ENCODE measurements at places on chromosomes 2 and 18.

DNA sequence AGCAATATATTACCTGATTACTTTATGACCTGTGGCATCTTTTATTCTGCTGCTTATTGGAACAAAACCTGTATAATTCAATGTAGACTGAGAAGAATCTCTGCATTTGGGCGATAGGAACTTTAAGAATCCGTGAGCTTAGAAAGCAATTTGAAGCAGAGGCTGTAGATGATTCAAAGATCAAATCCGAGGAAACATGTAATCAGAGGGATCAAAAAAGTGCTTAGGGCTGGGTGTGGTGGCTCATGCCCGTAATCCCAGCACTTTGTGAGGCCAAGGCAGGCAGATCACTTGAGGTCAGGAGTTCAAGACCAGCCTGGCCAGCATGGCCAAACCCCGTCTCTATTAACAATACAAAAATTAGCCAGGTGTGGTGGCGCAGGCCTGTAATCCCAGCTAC lies 198.4 kb downstream of the MTX2 start:
- DNase-seq, result no peak

DNA sequence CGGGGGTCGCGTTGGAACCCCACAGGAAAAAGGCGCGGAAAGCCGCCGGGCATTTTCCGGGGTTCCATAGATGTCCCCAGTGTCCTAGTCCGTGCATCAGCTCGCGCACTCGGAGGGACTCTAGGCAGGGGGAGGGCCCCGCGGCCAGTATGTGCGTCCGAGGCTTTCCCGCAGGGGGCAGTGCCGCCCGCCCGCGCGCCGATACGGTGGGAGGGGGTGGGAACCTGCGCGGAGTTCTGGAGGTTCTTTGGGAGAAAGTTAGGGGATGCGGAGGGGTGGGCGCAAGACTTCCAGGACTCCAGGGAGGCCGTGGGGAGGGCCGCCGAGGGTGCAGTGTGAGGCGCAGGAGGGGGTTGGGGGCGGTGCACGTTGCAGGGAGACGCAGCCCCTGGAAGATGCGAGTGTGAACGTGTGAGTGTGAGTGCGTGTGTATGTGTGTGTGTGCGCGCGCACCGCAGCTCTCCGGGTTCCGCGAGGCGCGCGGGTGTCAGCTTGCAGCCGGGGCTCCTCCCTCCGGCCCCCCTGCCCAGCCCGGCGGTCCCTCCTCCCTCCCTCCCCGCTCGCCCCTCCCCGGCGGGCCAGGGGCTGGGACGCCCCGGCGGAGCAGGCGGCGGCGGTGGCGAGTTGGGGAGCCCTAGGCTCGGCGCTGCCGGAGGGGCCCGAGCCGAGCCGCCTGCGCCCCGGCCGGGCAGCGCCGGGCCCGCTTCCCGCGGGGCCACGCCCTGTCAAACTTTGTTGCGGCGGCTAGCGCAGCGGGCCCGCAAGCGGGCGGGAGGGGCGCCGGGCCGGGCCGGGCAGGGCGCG lies at the start of gene TCF7L1:
Gene TCF7L1 (plus strand): TSS at position 559 of the 804 bp plus-strand sequence. CDS start 293 bp downstream, outside the sequence.
- peak; percentile 19 for DNase-seq

DNA sequence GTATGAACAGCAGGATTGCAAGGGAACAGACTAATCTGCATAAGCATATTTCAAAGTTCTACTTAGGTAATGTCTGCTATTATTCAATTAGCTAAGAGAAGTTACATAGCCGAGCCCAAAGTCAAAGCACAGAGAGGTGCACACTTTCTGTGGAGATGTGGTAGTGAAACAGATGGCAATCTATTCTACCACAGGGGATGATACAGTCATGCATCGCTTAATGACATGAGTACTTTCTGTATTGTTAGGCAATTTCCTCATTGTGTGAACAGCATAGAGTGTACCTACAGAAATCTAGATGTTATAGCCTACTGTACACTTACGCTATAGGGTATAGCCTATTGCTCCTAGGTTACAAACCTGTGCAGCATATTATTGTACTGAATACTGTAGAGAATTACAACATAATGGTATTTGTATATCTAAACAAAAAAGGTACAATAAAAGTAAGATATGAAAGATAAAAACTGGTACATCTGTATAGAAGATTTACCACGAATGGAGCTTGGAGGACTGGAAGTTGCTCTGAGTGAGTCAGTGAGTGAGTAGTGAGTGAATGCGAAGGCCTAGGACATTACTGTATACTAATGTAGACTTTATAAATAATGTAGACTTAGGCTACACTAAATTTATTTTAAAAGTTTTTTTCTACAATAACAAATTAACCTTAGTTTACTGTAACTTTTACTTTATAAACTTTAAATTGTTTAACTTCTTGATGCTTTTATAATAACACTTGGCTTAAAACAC lies 197.6 kb downstream of the MBD5 start:
- no peak for DNase-seq

DNA sequence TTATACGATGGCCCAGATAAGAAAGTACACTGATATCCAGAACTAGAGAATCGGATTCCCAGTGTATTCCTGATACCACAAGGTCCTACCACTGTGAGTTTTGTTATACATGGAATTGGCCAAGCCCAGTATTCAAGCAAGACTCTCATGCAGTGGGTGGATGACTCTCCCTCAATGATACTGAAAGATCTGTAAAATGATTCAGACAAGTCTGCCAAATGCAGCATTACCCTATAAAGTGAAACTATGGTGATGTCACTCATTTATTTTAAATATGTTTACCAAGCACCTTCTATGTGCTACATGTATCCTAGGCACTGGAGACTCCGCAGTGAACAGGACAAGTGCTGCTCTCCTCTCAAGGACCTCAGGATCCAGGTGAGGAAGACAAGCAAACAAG lies 22.6 kb downstream of the MYO5B start:
- DNase-seq, result no peak

DNA sequence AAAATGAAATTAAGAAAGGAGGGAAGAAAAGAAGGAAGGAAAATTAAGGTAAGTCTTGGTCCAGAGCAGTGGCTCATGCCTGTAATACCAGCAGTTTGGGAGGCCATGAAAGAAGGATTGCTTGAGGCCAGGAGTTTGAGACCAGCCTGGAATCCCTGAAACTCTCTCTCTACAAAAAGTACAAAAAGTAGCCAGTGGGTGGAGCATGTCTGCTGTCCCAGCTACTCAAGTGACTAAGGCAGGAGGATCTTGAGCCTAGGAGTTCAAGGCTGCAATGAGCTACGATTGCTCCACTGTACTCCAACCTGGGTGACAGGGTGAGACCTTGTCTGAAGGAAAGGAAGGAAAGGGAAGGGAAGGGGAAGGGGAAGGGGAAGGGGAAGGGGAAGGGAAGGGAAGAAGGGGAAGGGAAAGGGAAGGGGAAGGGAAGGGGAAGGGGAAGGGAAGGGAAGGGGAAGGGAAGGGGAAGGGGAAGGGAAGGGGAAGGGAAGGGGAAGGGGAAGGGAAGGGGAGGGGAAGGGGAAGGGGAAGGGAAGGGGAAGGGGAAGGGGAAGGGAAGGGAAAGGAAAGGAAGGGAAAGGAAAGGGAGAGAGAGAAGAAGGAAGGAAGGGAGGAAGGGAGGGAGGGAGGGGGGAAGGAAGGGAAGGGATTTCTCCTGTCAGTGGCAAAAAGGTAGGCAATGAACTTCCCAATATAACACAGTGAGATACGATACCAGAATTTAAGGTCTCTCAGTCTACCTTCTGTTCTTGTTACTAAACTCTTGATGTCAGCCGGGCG lies 412.8 kb downstream of the CMPK2 start:
- DNase-seq, result no peak

- no peak for DNase-seq
Measured at GRCh38 chr18:3652380-3653262, 202.6 kb downstream of the TGIF1 start.

DNA sequence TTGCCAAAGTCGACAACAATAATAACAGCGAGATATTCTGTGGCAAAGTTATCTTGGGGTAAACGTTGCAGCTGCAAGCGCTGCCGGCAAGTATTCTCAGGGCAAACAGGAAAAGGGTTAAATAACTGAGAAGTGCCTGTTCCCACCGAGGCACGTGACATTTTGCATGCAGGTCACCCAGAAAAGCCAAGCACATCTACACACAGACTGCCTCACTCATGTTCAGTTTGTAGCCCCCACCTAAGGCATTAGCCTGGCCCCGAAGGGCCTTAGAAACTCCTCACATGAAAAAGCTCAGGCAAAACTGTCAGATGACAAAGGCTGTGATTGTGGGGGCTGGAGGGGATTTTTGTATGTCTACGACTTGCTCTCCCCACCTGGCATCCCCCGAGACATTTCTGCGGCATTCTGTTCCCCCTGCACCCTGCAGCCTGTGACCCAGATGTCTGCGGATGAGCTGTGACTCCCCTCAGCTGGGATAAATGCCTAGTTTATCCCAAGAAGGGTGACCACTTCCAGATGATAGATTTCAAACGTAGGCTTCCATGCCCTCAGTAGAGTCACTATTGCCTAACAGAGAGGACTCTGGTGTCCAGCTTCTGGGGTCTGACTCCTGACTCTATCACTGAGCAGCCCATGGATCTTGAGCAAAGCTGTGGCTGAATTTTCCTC lies 215.2 kb upstream of the SIX2 start:
- no peak for DNase-seq

GRCh38 chr2:105889046-105889445 lies 144.3 kb downstream of the NCK2 start:
- DNase-seq, result no peak

DNA sequence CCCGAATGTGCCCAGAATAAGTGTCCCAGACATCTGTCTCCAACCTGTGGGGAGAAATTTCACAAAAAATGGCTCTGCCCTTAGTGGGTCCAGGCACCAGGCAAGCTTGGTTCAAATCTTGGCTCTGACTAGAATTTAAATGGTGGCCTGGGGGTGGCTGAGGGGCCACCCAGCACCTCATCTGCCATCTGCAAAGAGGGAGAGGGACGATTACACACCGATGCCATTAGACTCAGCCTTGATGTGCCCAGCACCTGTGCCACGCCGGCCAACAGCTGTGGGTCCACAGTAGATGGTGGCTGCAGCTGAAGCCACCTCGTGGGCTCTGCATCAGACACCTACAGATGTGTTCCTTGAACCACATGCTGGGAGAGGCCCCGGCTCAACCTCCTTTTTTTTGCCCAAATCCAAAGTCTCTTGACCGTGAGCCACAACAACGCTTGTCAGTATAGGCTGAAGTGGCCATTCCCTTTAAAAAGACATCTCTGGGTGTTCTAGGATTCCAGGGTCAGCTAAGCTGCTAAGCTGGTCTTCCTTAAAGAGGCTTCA lies 222.0 kb upstream of the RAB6C start:
- no peak for DNase-seq

GRCh38 chr2:170006587-170007325 lies 171.2 kb upstream of the MYO3B start:
- DNase-seq, result no peak

DNA sequence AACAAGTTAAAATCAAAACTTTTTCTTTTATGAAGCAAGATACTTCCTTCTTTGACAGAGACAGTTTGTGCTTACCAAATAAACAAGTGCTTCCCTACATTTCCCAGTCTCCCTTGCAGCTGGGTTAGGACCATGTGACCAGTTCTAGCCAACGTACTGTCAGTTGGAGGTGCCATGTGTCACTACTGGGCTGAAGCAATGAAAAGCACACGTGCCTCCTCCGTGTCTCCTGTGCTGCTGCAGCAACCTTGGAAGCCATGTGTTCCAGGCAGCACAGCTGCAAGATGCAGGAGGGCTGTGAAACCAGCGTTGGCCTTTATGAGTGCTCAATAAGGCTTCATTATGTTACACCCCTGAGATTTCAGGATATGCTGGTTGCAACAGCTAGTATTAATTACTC lies 93.2 kb downstream of the DHRS9 start:
- DNase-seq, result no peak

DNA sequence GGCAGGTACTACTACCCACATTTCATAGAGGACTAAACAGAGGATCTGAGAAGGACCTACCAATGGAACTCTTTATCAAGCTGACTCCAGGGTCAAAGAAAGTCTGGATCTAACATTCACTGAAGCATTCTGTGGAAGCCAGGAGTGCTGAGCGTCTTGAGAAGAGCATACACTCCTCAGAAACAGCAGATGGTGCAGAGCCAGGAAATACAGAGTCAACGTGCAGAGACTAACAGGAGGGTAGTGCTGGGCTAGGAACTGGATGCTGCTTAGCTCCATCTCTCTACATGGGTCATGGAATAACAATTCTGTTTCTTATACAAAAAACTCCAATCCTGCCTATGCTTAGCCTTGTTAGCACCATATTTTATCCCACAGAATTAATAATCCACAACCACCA lies 5.5 kb upstream of the SERTAD2 start:
- no peak for DNase-seq

GRCh38 chr2:240179186-240179815 lies 38.8 kb upstream of the OTOS start:
- DNase-seq, result no peak

All from NCI-H1092 (cell line).